ENCODE measurements at places on chromosomes 4 and X. TPM values are rescaled to one million over a fixed set of nuclear protein-coding genes. Genes with fewer than 3 reads are reported as not detected.

The ZMAT1 gene
- total RNA-seq, result 39.1 TPM

- no peak for DNase-seq
Observed at GRCh38 chr4:95295157-95295556, 253.6 kb downstream of the UNC5C start.

DNA sequence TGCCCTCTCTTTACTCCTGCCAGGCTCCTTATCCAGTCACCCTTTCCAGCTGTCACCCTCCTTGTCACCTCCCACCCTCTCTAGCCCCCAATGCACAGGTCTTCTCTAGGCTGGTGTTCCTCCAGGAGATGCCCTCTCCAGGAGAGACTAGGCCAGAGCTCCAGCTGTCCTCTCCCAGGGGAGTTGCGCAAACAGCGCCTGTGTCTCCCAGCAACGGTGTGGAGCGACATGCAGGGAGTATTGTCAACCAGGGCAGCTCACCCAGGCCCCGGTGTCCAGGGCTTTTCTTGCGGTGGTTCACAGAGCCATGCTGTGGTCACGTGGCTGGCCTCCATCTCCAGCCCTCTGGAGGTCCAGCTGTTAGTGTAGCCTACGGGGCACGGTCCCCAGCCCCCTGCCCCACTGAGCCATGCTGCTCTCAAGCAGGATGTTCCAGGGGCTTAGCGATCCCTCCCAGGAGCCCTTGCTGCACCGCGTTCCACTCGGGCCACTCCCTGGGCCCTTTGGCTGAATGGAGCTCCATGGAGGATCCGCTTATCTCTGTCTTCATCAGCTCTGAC, 34.8 kb downstream of the CCNQ start:
- DNase-seq, result no peak

- no peak for DNase-seq
Observed at GRCh38 chr4:177483760-177484159, 41.5 kb upstream of the AGA start.

- DNase-seq, result no peak
Observed at GRCh38 chr4:143353797-143354196, 17.1 kb downstream of the GAB1 start.

DNA sequence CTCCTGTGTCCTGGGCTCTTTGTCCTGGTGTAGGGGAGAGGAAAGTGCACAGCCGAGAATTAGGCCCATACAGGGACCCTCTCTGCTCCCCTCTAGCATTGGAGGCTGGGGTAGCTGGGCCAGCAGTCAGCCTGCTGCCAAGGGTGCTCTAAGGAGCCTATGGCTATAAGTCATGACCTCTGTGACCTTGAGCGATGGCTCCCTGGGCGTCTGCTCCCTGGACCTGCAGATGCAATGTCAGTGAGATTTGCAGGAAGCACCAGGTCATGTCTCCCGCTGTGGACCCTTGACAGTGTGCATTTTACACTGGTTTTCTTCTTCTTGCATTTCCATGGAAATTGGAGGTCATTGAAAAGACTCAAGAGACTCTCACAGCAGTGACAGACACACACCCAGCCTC, 234.1 kb upstream of the PSAPL1 start:
- DNase-seq, result no peak

The BMP2K gene
- total RNA-seq, result 9.9 TPM
